Suprapubic skin (tissue), 4 donors: ENCODE measurements at places on chromosomes 5 and 9. TPM values are rescaled to one million over a fixed set of nuclear protein-coding genes. Genes with fewer than 3 reads are reported as not detected.

GRCh38 chr9:122141671-122142070, 17.9 kb downstream of the NDUFA8 start:
- H3K4me1 ChIP-seq, result peaks cover 8% of the 10 kb centered on the region
- H3K27me3 ChIP-seq, result no peaks in the 10 kb centered on the region
- DNase-seq, result no peak

GRCh38 chr9:136197084-136197875, 7.6 kb downstream of the LHX3 start:
- DNase-seq, result no peak
- H3K36me3 ChIP-seq, result no peaks in the 10 kb centered on the region
- H3K27ac ChIP-seq, result no peak overlapping the region
- peaks cover 30% of the 10 kb centered on the region for H3K4me1 ChIP-seq
- peaks cover 100% of the 10 kb centered on the region for H3K27me3 ChIP-seq

GRCh38 chr5:135501965-135502364, 33.8 kb downstream of the NEUROG1 start:
- no peak for DNase-seq
- H3K36me3 ChIP-seq, result no peaks in the 10 kb centered on the region

DNA sequence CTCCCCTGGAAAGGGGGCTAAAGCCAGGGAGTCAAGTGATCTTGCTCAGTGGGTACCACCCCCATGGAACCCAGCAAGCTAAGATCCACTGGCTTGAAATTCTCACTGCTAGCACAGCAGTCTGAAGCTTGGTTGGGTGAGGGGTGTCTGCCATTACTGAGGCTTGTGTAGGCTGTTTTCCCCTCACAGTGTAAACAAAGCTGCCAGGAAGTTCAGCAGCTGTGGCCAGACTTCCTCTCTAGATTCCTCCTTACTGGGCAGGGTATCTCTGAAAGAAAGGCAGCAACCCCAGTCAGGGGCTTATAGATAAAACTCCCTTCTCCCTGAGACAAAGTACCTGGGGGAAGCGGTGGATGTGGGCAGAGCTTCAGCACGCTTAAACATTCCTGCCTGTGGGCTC, 17.1 kb upstream of the EPB41L4A start:
- no peak for DNase-seq
- no peak overlapping the region for H3K4me3 ChIP-seq
- H3K27ac ChIP-seq, result no peak overlapping the region
- no peaks in the 10 kb centered on the region for H3K27me3 ChIP-seq

GRCh38 chr9:95666096-95666784, 149.5 kb upstream of the PTCH1 start:
- peaks cover 10% of the 10 kb centered on the region for H3K27me3 ChIP-seq
- no peaks in the 10 kb centered on the region for H3K36me3 ChIP-seq
- DNase-seq, result no peak
- no peak overlapping the region for H3K27ac ChIP-seq
- H3K4me3 ChIP-seq, result no peak overlapping the region

GRCh38 chr5:179879003-179879689, 20.5 kb upstream of the MRNIP start:
- DNase-seq, result no peak
- peaks cover 70% of the 10 kb centered on the region for H3K36me3 ChIP-seq
- H3K27ac ChIP-seq, result no peak overlapping the region
- no peak overlapping the region for H3K4me3 ChIP-seq
- no peaks in the 10 kb centered on the region for H3K27me3 ChIP-seq

DNA sequence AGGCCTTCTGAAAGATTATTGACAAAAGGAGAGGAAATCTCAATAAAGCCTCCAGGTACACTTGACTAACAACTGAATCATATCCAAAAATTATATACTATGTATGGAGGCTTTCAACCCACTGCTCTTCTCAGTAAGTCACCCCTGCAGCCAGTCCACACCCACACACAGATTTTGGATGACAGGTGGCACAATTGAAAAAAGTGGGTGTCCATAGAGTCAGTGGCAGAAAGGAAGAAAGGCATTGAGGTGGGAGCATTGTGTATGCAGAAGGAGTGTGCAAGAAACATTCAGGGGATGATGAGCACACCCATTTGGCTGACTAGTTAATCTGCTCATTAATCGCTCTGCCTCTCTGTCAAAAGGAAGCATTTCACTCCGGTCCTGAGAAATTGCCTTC, 150.6 kb upstream of the IL12B start:
- DNase-seq, result no peak
- H3K27ac ChIP-seq, result no peak overlapping the region
- H3K27me3 ChIP-seq, result no peaks in the 10 kb centered on the region
- no peaks in the 10 kb centered on the region for H3K4me1 ChIP-seq

- H3K27ac ChIP-seq, result no peak overlapping the region
- H3K36me3 ChIP-seq, result no peaks in the 10 kb centered on the region
- no peak overlapping the region for H3K4me3 ChIP-seq
- no peak for DNase-seq
- H3K4me1 ChIP-seq, result no peaks in the 10 kb centered on the region
These were observed 194.1 kb downstream of the GDNF start for GRCh38 chr5:37645707-37646106.

DNA sequence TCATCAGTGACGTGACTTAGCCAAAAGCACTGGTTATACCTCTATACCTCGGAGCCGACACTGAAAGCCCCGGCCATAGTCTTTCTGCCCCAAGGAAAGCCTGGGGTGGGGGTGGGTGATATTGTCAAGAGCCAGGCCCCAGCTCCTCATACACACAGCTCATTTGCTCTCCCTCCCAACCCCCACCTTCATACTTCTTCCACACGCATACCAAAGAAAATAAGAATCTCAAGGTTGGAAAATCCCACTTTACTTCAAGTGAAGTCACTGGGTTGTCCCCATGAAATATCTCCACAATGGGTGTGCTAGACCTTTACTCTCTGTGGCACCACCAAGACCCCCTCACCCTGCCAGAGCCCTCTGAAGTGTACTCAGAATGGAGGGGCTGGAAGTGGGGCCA, 27.1 kb upstream of the MGAT1 start:
- H3K27ac ChIP-seq, result peak overlapping the region; percentile 97
- peak overlapping the region; percentile 76 for H3K4me3 ChIP-seq
- H3K4me1 ChIP-seq, result peaks cover 59% of the 10 kb centered on the region
- DNase-seq, result no peak
- peaks cover 9% of the 10 kb centered on the region for H3K36me3 ChIP-seq
- no peaks in the 10 kb centered on the region for H3K27me3 ChIP-seq

DNA sequence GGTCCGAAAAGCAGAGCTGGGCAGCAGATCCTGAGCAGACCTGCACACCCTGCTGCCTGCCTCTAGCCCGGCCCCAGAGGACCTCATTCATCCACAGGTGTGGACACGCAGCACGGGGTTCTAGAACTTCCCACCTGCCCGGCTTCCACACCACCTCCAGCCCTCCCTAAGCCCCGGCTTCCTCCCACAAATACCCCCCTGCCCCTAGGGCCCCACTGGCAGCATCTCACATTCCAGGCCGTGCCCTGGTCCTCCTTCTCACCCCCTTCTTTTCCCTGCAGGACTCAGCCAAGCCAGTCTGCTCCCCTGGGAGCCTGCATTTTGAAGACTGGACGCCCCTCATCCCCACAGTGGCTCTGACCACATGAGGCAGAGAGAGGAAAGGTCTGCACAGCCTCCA, 138.9 kb downstream of the ADAMTS2 start:
- no peak overlapping the region for H3K27ac ChIP-seq
- no peak for DNase-seq
- H3K4me3 ChIP-seq, result no peak overlapping the region

DNA sequence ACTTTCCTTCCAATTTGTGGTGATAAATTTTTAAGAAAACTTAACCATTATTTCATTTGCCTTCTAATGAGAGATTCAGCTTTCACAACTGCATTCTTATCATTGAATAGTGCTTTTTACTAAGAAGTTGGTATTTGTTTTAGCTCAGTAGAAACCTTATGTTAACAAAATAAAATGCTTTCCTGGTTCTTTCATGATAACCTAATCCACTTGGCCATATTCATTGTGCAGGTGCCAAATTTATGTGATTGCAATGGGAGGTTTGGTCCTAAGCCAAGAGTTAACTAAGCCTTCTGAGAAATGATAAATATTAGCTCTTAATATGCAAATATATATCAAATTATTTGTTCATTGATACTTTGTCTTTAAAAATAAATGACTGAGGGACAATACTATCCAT, 141.1 kb upstream of the TLE4 start:
- no peak overlapping the region for H3K27ac ChIP-seq
- DNase-seq, result no peak
- no peaks in the 10 kb centered on the region for H3K36me3 ChIP-seq

DNA sequence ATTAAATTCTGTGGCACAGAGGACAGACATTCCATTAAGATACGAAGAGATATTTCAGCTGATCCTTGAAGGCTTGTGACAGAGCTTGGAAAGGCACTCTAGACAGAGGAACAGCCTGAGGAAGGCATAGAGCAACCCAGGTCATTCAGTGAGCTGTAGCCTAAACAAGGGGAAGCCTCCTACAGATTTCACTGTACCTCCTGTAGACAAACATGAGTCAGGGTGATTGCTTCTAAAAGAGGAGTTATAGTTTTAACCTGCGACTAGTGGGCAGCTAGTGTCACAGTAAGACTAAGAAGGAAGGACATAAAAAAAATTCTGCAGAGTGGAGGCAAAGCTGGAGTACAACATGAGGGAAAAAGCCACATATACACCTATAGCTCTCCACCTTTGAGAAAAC, 43.5 kb upstream of the ANKDD1B start:
- no peak for DNase-seq
- peaks cover 20% of the 10 kb centered on the region for H3K4me1 ChIP-seq
- H3K36me3 ChIP-seq, result no peaks in the 10 kb centered on the region

- H3K27me3 ChIP-seq, result no peaks in the 10 kb centered on the region
- peak overlapping the region; percentile 98 for H3K27ac ChIP-seq
- H3K4me3 ChIP-seq, result peak overlapping the region; percentile 80
- H3K4me1 ChIP-seq, result peaks cover 47% of the 10 kb centered on the region
- no peak for DNase-seq
- H3K36me3 ChIP-seq, result no peaks in the 10 kb centered on the region
These were observed 248.6 kb upstream of the ANKRD55 start for GRCh38 chr5:56481428-56482357.

GRCh38 chr5:61048534-61048933, 103.5 kb downstream of the NDUFAF2 start:
- no peaks in the 10 kb centered on the region for H3K36me3 ChIP-seq
- no peak for DNase-seq
- no peak overlapping the region for H3K4me3 ChIP-seq
- no peaks in the 10 kb centered on the region for H3K27me3 ChIP-seq
- H3K27ac ChIP-seq, result no peak overlapping the region
- no peaks in the 10 kb centered on the region for H3K4me1 ChIP-seq

GRCh38 chr5:42992088-42992879, 47.8 kb downstream of the ANXA2R start:
- H3K27me3 ChIP-seq, result peaks cover 63% of the 10 kb centered on the region
- H3K36me3 ChIP-seq, result no peaks in the 10 kb centered on the region
- peak; percentile 93 for DNase-seq
- H3K27ac ChIP-seq, result peak overlapping the region; percentile 92
- H3K4me3 ChIP-seq, result peak overlapping the region; percentile 58

GRCh38 chr9:85900504-85901201, 40.3 kb upstream of the NAA35 start:
- no peaks in the 10 kb centered on the region for H3K27me3 ChIP-seq
- H3K27ac ChIP-seq, result no peak overlapping the region
- DNase-seq, result no peak
- H3K4me1 ChIP-seq, result no peaks in the 10 kb centered on the region

DNA sequence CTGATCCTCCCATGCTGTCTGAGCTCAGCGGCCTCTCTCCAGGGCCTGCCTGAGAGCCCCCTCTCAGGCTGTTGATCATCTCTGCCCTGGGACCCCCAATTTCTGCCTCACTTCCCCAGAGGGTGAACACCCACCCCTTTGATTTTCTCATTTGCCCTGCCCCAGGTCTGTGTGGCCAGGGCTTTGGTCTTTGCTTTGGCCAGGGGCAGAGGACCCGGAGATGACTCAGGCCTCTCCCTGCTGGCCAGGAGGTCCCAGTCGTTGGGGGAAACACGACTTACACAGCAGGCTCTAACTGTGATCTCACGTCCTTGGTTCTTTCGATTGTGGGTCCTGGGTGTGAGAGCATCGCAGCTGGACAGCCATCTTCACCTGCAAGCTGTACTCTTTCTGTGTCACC, 1.1 kb upstream of the ADAMTS2 start:
- no peak overlapping the region for H3K4me3 ChIP-seq
- H3K36me3 ChIP-seq, result no peaks in the 10 kb centered on the region
- no peak for DNase-seq
- peaks cover 62% of the 10 kb centered on the region for H3K27me3 ChIP-seq
- H3K4me1 ChIP-seq, result peaks cover 38% of the 10 kb centered on the region
- peak overlapping the region; percentile 45 for H3K27ac ChIP-seq

DNA sequence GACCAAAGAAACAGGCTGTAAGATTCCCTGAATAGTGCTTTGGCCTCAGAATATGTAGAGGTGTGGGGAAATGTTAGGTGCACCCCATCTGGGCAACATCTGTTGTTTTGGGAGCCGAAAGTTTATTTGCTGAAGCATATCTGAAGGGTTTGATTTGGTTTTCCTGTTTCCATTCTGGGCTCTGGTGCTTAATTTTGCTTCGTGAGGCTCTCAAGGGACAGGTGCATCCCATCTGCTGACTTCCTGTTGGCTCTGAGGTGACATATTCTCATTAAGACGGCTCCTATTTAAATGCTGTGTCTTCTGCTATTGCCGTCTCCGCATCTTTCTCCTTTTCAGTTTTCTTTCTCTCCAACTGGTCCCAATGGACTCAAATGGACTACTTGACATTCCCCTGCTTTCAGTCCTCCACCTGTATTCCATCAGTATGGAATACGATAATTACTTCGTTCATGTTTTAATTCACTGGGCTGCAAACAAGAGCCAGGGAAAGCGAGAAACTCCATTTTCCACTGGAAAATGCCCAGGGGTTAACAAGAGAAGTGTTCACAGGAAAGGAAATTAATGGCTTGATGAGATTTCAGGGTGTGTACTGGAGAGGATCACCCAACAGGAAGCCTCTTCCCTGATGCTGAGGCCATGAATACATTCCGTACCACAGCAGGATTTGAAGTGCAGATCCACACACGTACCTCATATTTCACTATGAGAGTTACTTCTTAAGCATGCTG, 104.0 kb downstream of the MTX3 start:
- no peak overlapping the region for H3K4me3 ChIP-seq
- no peak for DNase-seq
- no peaks in the 10 kb centered on the region for H3K36me3 ChIP-seq
- no peak overlapping the region for H3K27ac ChIP-seq

Gene C5orf63
- total RNA-seq, result 9.5 TPM

Gene ANKRD55
- total RNA-seq, result not detected

Gene PCDHB5
- 6.2 TPM for total RNA-seq

Gene PCDHGC5
- 2.1 TPM for total RNA-seq

Gene LCN1
- total RNA-seq, result not detected

Gene FABP6
- not detected for total RNA-seq
